ENCODE measurements at places on chromosomes 3 and 15.
A peak's percentile ranks its signal among the peaks of the same experiment; 100 is the strongest.

DNA sequence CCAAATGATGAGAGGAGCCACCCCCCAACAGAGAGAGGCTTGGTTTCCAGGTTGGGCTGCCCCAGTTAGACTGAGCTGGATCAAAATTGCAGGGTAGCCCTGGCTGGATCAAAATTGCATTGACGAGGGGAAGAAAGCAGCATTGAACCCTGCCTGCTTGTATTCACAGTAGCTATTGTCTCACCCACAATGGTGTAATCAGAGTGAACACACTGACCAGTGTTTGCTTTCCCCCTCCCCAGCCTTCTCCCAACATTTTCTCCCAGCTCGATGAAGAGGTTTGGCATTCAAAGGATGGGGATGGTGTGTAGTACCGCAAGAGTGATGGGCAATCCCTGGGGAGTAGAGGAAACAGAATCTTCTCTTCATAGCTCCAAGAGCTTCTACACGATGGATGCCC, 223.8 kb downstream of the ADAMTS9 start:
- DNase-seq: no peak

GRCh38 chr3:69248436-69248835, 126.0 kb upstream of the LMOD3 start:
- DNase-seq: no peak

- DNase-seq: no peak
Observed at GRCh38 chr15:96345560-96346399, 15.3 kb downstream of the NR2F2 start.

GRCh38 chr3:54424292-54424691, 301.9 kb downstream of the CACNA2D3 start:
- no peak for DNase-seq

DNA sequence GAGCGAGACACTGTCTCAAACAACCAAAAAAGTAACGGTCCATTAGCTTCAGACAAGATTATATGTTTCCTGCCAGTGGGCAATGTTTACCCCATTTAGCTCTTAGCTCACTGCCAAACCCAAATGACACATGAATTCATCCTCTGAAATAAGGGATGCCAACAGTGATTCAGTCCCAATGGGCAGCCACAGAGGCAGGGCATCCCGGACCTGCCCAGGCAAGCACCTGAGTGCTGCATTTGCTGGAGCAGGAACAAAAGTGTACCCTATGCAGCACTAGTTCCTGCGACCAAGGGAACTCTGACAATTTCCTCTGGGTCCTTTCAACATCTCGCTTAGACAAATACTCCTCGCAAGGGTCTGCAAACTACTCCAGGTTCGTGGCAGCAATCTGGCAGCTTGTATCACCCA, 8.0 kb downstream of the IP6K2 start:
- no peak for DNase-seq

DNA sequence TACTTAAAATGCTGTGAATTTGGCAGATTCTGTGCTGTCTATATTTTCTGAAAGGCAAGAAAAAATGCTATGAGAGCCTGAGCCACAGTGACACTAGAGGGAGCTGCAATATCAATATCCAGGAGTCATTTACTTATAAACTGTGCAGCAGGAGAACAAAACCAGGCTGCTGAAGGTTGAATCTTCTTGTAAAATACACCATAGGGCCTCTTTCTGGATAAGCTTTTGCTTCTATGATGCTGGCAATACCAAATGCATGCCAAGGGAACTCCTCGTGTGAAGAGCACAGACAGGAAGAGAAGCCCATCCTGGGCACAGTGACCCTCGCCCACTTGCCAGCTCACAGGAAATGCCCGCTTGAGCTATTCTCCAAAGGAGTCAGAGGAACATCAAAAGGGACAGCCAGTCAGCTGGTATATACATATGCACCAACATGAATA, 48.0 kb upstream of the TSPAN3 start:
- peak; percentile 33 for DNase-seq

GRCh38 chr3:31235062-31235700, 297.5 kb upstream of the STT3B start:
- no peak for DNase-seq

- no peak for DNase-seq
Observed at GRCh38 chr3:28150465-28151206, 90.8 kb upstream of the CMC1 start.

GRCh38 chr15:70196372-70197316, 98.9 kb upstream of the TLE3 start:
- peak; percentile 98 for DNase-seq

DNA sequence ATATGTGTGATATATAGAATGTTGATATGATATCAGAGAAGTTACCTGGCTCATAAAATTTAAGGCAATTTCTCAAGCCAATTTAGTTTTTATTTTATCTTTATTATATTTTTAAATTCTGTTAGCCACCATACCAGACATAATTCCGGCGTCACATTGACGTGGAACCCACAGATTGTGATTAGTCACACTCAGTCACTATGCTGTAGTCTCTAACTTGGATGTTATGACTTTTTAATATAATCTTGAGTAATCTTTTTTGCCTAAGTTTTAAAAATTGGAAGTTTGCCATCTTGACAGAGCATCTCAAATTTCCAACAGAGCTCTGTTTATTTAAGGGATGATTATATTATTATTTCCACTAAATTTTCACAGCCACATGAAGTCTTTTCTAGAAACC, 9.7 kb upstream of the DCLK3 start:
- DNase-seq: no peak

- no peak for DNase-seq
Observed at GRCh38 chr3:72383883-72384282, 464.4 kb downstream of the SHQ1 start.

- no peak for DNase-seq
Observed at GRCh38 chr3:38171622-38172021, 6.3 kb downstream of the OXSR1 start.

DNA sequence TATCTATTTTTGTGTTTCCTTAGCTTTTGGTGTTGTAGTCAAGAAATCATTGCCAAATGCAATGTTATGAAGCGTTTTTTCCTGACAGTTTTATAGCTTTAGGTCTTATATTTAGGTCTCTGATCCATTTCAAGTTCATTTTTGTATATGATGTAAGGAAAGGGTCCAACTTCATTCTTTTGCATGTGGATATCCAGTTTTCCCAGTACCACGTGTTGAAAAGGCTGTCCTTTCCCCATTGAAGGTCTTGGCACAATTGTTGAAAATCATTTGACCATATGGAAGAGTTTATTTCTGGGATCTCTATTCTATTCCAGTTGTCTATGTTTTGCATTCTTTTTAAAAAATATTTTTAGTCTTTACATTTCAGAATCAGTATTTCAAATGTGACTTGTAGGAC, 14.6 kb upstream of the SNRPN start:
- no peak for DNase-seq

DNA sequence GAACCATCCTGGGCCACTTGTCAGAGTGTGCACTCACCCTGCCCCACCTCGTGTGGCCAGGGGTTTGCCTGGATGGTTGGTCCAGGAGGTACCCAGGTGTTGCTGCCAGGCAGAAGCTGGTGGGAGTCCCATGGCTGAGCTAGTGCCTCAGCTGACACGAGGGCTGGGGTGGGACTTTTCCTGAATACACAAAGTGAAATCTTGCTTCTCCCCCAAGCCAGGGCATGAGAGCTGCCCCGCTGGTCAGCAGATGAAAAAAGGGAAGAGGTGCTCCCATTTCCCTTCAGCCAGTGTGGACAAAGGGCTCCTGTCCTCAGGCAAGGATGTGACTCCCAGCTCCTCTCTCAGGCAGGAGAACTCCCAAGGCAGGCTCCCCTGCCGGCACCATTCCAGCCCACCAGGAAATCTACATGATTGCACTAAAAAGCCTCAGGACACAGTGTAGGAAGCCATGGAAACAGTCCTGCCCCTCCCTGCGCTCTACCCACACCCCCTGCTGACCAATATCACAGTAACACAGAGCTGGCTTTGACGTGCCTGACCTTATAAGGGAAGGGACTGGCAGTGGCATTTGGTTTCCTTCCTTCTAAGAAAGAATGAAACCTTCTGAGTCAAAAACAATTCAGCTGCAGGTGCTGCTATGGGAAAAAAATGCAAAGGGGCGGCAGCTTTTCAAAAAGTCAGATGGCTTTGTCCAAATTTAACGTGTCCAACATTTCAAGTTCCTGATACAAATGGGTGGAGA, 33.9 kb downstream of the MYO5C start:
- peak; percentile 90 for DNase-seq

DNA sequence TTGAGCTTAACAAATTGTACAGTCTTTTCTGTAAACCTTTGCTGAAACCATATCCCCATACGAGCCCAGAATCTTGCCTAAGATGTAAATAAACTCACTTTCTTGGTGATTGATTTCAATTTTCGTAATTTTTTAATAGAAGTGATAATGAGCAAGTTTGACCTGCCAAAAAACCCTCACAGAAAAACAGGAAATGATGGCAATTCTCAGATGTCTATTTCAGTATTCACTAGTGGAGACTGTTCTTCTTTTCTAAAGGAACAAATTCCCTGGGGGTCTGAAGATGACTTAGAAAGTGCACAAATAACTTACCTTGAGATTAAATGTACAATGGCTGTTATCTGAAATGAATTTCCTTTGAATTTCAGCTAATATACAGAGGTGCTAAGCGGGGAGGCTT, 116.5 kb upstream of the CMC1 start:
- DNase-seq: no peak

DNA sequence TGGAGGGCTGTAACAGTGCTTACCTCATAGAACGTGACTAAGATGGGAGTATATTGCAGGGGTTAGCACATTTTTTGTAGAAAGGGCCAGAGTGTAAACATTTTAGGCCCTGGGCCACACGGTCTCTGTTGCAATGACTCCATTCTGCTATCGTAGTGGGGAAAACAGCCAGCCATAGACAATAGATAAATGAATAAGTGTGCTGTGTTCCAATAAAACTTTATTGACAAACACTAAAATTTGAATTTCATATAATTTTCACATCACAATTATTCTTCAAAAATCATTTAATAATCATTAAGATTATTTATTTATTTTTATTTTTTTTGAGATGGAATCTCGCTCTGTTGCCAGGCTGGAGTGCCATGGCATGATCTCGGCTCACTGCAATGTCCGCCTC, 478.6 kb downstream of the SHQ1 start:
- no peak for DNase-seq

GRCh38 chr3:59963676-59964075, 913.9 kb upstream of the CFAP20DC start:
- DNase-seq: no peak

DNA sequence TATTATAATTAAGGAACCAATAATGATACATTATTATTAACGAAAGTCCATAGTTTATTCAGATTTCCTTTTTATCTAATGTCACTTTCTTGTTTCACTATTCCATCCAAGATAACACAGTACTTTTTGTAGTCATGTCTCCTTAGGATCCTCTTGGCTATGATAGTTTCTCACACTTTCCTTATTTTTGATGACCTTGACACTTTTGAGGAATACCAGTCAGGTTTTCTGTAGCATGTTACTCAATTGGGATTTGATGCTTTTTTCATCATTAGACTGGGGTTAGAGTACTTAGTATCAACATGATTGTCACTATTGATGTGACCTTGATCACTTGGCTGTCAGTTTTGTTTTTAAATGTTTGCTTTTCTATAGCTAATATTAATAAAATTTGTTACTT, 33.0 kb upstream of the MGA start:
- no peak for DNase-seq

DNA sequence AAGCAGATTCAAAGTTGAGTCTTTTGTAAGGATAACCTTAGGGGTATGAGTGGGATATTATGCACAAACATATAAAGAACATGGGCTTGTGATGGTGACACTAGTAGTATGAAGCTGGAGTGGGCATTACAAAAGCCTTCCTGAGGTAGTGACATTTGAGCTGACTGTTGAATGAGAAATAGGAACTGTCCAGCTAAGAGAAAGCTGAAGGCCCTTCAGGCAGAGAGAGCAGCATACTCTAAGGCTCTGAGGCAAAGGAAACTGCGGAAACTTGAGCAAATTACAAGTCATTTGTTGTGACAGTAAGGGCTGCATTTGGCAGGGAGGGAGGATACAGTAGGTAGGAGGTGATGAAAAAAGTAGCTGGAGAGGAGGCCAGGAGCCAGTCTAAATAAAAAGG, 190.7 kb upstream of the CD96 start:
- DNase-seq: no peak

GRCh38 chr3:14566812-14567211, 26.7 kb upstream of the GRIP2 start:
- no peak for DNase-seq

DNA sequence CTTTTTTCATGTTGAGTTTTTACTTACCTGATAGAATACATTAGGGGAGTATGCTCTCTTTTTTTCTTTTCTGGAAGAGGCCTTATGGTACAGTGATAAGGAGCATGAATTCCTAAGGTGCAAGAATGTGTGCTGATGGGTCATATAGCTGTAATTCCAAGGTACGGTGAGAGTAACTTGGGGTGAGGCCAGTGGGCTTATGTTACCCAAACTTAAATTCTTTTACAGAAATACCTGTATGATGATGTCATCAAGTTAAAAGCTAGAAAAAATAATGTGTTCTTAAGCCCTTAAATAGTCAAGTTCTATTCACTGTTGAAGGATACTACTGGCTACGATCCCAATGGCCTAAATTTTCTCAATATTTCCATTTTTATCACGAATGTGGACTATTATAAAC, 111.2 kb downstream of the GMPS start:
- DNase-seq: no peak

DNA sequence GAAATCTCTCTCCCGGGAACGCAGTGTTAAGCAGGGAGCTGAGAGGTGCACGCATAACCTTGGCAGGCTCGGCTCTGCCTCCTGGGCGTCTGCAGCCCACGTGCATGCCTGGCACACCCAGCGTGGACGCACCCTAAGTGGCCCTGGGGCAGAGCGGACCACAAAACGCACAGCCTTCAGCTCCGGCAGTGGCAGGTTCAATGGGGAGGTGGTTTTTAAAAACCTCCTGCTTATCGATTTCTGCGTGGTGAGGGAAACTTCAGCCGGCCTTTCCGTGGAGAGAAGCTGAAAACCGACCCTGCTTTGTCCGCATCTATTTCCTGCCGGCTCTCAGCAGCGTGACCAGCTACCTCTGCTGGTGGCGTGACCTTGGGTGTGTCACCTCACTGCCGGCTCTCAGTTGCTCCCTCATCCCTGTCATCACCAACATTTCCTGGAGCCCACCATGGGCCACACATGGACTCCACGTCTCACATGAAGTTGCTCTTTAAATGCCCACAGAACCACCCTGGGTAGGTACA, 134.8 kb upstream of the MEF2A start:
- DNase-seq: no peak

Measured in PC-9 (cell line).